ENCODE measurements at places on chromosomes 13 and 19.

GRCh38 chr13:62250501-62251201 is 835.0 kb upstream of the PCDH20 start:
- DNase-seq, result no peak

DNA sequence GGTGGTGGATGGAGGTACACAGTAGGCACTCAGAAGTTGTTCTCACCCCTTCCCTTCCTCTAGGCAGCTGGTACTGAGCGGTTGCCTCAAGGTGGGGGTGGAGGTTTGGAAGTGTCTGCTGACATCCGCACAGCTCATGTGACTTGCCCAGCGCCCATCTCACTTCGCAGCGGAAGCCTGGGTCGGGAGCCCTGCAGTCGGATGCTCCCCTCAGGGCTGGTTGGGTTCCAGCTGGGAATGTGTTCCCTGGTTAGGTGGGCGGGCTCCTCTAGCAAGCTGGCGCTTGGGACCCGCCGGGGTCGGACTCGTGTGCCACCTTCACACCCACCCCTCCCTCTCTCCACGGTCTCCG is 10.2 kb downstream of the PPP1R37 start:
- DNase-seq, result no peak

DNA sequence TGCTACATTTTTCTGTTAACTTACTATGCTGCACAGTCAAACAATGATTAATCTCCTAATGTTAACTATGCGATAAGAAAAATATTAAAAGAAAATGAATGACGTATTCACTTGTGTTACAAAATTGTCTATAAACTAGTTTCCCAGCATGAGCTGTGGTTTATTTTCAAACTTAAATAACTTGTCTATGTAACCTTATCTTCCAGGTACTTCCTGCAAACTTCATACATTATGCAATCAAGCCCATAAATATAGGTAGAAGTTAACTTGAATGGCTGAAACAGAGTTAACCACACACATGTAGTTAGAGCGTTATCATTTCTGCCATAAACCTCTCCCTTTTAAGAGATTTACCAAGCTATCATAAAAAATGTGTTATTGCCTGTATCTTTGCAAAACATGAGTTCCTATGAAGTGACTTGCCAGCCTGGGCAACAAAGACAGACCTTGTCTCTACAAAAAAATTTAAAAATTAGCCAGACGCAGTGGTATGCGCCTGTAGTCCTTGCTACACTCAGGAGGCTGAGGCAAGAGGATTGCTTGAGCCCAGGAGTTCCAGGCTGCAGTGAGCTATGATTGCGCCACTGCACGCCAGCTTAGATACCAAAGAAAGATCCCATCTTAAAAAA is 17.7 kb upstream of the KLF5 start:
- DNase-seq, result no peak

DNA sequence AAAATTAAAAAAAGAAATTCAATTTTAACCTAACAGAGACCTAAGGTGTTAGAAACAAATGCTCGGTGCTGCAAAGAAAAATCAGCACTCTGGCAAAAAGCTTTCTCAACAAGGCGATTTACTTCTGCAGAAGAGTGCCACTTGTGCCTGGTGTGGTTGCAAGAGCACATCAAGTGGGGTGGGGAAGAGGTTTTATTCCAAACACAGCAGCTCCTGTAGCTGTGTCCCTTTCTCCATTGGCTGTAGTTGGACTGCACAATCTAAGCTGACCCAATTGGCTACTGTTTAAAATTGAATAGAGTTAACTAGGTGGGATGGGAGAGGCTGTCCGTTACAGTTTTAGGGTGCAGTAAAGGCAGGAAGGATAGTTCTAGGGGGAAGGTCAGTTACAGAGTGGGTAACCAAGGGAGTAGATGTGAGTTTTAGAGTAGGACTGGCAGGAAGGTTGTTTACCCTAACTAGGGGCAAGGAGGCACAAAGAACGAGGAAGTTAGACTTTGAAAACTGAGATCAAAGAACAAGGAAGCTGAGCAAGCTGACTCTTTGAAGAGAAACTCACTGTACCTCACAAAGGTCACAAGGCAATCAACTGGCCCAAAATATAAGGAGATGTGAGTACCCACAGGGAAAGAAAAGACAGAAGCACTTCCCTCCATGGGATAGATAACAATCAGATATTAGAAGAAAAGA is 145.7 kb downstream of the LIG4 start:
- no peak for DNase-seq

GRCh38 chr19:34088292-34088691 is 84.0 kb upstream of the LSM14A start:
- no peak for DNase-seq

DNA sequence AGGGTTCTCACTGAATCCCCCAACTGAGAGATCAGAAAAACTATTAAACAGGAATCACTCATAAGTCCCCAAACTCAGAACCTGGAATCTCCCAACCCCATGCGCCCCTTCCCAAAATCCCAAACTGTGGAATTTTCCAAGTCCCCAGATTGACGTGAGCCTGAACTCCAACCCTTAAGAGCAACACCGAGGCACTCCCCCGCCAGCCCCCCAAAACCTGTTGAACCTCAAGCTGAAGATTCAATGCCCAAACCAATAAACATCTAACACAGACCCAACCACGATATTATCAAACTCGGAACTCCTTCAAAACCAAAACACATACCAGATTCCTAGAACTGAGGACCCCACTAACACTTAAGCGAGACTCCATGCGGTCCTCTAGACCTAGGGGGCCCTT is 599 bp downstream of the IZUMO1 start:
- DNase-seq, result no peak

- DNase-seq, result no peak
These were observed 86.2 kb downstream of the CAB39L start for GRCh38 chr13:49357694-49358093.

- peak; percentile 18 for DNase-seq
These were observed 99.9 kb downstream of the GNG7 start for GRCh38 chr19:2602391-2603181.

DNA sequence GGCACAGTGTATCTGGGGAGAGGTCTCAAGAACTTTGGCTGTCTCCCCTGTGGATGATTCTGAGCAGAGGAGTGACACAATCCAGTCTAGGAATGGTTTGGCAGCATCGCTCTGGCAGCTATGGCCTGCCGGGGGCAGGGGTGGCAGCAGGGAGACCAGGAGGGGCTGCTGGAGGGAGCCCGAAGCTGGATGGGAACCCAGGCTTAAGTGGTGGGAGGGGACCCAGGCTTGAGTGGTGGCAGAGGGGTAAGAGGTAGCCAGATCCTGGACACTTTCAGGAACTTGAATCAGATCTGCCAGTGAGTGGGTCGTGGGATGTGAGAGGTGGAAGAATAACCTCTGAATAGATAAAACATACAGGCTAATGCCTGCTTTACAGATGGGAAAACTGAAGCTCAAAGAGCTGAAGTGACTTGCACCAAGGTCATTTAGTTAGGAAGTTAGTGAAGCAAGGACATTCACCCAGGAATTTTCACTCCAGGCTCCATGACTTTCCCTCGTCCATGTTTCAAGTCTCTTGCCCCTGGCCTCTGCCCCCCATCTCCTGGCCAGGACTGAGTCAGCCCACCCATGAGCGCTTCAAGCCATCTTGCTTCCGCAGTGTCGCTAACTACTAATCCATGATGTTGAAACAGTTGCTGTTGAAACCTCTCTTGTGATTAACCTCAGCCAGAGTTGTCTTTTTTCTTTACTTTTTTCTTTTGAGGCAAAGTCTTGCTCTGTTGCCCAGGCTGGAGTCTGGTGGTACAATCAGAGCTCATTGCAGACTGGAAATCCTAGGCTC is 29.9 kb upstream of the C1QTNF9 start:
- no peak for DNase-seq

GRCh38 chr13:24495151-24495729 is 17.3 kb downstream of the PARP4 start:
- no peak for DNase-seq

DNA sequence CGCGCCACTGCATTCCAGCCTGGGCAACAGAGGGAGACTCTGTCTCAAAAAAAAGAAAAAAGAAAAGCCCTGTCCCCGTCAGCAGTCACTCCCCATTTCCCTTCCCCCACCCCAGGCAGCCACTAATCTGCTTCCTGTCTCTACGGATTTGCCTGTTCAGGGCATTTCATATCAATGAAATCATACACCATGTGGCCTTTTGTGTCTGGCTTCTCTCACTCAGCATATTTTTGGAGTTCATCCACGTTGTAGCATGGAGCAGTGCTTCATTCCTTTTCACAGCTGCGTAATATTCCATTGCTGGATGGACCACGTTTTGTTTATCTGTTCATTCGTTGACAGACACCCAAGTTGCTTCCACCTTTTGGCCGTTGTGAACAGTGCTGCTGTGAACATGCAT is 36.1 kb upstream of the KLF2 start:
- no peak for DNase-seq

- DNase-seq, result no peak
These were observed 9.9 kb upstream of the MKNK2 start for GRCh38 chr19:2060884-2061494.

- no peak for DNase-seq
These were observed 6.3 kb upstream of the ZNF175 start for GRCh38 chr19:51564791-51565190.

GRCh38 chr19:40609561-40610395 is 8.6 kb downstream of the LTBP4 start:
- DNase-seq, result peak; percentile 39

DNA sequence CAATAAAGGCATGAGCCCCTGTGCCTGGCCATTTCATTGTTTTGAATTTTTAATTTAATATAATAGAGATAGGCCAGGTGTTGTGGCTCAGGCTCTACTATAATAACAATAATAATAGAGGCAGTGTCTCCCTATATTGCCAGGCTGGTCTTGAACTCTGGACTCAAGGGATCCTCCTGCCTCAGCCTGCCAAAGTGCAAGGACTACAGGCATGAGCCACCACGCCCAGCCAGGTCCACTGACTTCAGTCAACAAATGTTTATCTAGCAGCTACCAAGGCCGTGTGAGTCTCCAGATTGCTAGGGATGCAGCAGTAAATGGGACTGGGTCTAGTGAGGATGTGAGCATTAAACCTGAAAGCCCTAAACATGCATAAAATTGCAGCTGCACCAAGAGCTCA is 13.8 kb upstream of the ILF3 start:
- no peak for DNase-seq

- no peak for DNase-seq
These were observed 1223.2 kb upstream of the SLC10A2 start for GRCh38 chr13:104289400-104289799.

DNA sequence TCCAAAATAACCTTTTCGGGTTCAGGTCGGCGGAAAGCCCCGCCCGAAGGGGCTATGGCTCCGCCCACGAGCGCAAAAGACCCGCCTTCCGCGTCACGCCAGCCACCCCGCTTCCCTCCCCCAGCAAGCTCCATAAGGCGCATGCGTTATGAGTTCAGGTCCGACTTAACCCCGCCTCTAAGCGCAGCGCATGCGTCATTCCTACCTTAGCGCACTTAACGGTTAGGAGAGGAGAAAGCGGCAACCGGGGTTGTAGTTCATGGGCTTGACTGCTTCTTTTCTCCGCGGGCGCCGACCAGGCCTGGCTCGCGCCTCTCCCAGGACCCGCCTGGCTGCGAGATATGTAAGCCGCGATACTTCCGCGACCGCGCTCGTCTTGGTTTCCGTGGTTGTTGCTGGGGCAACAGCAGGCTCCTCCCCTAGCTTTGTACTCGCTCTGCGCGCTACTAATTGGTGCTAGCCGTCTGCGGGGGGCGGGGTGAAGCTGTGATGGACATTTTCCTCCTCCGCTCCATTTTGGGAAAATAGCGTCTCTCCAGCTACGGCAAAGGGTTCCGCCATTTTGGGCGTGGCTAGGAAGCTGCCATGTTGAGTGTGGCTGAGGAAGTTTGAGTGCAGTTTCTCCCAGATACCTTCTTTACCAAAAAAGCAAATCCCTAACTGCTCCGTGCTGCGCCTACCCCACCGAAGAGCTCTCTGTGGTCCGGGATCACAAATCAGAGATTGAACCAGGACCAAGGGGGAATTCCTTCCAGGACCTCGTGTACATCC is at the start of gene B9D2:
Gene B9D2 (minus strand): TSS at position 397 of the 771 bp plus-strand sequence. CDS start 630 bp downstream, outside the sequence.
- DNase-seq, result peak; percentile 87

- no peak for DNase-seq
These were observed 82.4 kb downstream of the GGACT start for GRCh38 chr13:100506154-100506553.

DNA sequence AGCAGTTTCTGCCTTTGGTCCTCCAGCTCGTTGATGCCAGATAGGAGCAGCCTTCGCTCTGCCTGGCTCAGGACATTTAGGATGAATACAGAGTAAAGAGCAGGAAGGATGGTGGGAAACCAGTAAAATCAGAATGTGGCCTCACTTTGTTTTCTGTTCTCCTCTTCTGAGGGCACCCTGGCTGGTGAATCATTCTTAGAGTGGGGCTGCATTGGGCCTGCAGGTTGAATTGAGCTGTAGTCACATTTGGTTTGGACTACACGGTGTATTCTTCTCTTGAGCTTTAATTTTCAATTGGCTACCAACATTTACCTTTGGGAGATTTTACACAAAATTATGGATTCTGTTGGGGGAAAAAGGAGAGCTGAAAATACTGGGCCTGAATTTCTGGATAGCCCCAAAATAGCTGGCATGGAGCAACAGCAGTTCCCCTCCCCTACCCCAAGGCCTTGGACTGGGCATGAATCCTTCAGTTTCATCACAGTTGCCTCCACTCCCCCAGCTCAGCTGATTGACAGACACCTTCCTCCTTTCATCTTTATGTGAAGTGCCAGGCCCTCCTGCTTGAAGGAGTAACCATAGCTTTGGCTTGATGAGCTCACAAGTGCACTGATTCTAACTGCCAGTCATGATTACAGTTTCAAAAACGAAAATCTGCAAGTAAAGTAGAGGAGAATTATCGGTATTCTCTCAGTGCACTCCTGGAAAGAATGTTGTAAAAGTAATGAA is 24.3 kb downstream of the ERCC5 start:
- no peak for DNase-seq

GRCh38 chr13:92354583-92354982 is 872.0 kb upstream of the GPC6 start:
- DNase-seq, result no peak

DNA sequence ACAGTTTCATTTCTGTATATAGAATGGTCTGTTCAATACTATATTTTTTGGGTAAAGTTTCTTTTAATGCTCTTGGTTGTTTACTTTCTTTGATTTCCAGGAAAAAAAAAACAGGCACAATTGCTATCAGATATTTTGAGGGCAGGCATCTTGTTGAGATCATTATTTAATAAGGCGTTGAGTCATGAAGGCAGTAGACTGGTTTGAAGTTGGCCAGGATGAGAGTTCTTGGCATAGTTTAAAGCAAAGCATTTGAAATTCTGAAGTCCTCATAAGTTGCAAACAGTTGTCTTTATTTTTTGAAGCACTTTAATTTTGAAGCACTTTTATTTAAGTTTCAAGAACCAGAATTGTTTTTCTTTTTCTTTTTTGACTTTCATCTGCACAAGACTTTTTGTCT is 2.6 kb upstream of the ZNF175 start:
- DNase-seq, result no peak

- no peak for DNase-seq
These were observed 17.2 kb downstream of the MBNL2 start for GRCh38 chr13:97239306-97239705.

- no peak for DNase-seq
These were observed 10.7 kb upstream of the SHKBP1 start for GRCh38 chr19:40565910-40566495.

DNA sequence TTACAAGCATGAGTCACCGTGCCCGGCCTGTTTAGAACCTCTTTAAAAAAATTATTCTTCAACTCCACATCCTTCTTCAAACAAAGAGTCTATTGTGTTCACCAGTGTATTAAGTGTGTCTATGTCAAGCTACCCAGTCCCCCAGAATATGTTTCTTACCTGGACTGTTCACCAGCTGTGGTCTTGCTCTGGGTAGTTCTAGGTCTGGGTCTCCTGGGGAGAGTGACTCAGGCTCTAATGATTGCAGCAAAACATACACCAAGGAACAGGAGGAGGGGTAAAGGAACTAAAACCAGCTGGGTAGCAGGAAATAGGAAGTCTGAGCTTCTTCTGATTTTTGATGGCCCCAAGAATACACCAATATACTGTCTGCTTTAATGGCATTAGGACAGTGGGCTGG is at the start of gene FPR1:
Gene FPR1 (minus strand): TSS at position 224 of the 400 bp plus-strand sequence. CDS start 4,884 bp downstream, outside the sequence.
- DNase-seq, result peak; percentile 25

Measured in C1 segment of cervical spinal cord (tissue), 14 donors.